ENCODE measurements at places on chromosomes 4 and X.

DNA sequence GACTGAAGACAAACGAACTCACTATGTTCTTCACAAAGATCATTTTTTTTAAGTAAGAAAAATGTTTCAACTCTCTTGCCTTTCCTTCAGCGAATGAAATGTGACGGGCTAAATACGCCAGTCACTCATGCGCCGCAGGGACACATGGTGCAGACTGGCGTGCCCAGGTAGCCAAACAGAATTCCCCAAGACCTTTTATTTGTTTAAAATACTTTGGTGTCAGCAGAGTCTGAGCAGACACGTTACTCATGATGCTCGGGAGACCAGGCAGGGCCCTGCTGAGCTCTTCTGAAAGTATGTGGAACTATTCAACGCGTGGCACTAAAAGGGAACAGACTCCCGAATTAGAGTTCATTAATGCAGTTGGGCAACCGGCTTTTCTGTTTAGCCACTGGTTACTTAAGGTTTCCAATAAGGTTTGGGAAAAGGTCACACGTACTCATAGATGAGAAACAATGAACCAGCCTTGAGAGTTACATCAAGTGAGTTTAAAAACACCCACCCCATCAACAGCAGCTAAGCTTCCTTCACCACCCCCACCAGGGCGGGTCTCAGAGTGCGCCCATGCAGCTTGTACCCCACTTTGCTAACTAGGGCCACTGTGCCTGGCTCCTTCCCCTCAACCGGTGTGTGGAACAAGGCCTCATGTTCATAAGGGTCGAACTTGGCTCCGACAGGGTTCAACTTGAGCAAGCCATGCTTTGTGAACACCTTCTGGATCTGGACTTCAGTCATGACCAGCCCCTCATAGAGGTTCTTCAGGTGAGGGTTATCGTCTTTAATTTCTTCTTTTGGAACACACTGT is 7.3 kb downstream of the GRPEL1 start:
- DNase-seq, result no peak

DNA sequence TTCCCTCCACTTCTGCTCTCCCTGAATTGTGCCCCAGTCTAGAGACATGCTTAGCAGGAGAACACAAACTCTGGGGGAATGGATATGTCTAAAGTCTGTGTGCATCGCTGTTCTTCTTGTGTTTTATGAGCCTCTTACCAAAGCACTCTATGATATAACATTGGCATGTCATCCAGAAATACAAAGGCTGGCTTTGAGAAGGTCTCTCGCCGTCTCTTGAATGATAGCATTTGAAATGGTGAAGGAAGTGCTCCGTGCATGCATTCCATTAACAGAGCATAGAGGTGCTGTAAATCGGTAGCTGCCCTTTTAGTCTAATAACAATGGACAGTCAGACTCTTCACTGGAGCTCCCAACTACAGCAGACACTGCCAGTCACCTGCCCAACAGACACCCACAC is 7.1 kb upstream of the FAM149A start:
- no peak for DNase-seq

DNA sequence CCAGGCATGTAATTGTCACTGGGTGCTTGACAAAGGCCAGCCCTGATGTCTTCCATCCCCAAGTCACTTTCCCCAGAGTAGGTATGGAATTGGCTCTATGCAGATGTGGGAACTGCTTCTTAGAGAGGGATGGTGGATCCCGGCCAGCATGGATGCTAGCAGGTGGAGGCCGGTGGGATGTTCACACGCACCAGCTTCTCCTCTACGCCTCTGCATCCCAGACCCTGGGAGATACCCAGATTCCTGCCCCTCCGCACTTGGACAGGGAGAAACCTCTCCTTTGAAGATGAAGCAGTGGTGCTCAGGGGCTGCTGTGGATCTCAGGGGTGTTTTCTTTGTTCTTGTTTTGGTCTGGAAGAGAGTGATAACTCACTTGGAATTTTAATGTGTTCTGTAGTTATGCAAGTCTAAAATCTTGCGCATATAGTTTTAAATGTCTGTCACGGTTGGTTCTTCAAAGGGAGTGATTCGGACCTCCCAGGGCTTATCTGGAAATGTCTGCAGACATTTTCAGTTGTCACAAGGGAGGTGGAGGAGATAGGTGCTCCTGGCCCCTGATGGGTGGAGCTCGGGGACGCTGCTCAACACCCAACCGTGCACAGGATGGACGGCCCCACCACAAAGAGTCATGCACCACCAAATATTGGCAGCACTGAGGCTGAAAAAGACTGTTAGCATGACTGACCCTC is 308.0 kb downstream of the DHRSX start:
- no peak for DNase-seq

- no peak for DNase-seq
Measured at GRCh38 chr4:112673686-112674085, 36.7 kb downstream of the LARP7 start.

Measured in esophagus squamous epithelium (tissue), 5 donors.